ENCODE measurements at places on chromosomes 2 and 18.
A peak's percentile ranks its signal among the peaks of the same experiment; 100 is the strongest.

DNA sequence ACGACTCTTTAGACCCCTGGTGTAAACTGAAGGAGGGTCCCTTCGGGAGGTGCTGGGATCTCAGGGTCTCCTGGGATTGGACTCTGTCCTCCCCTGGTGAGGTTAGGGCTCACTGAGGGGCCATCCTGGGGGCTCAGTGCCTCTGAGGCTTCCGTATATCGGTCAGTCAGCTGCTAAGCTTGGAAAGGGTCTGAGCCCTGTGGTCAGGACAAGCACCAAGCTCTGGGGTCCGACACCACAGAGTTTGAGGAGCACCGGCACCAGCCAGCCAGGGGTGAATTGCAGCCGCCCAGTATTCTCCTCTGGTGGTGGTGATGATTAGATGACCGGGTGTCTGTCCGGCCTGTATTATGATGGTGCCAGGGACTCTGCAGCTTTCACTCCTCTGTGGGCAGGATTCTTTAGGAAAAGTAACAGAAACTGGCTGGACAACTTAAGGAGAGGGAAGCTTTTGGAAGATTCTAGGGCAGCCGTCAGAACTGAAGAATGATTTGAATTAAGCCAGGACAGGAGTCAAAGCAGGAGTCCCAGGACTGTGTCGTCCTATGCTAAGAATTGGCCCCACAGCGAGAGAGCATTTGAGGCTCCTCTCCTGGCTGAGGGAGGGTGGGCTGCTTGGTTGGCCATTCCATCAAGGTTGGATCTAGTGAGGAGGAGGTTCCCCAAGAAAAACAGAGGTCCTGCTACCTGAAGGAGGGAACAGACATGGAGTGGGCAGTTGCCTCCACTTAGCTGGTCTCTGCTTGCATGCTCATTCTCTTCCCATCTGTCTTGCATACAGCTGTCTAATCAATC is 158.6 kb upstream of the HS6ST1 start:
- no peak for DNase-seq

DNA sequence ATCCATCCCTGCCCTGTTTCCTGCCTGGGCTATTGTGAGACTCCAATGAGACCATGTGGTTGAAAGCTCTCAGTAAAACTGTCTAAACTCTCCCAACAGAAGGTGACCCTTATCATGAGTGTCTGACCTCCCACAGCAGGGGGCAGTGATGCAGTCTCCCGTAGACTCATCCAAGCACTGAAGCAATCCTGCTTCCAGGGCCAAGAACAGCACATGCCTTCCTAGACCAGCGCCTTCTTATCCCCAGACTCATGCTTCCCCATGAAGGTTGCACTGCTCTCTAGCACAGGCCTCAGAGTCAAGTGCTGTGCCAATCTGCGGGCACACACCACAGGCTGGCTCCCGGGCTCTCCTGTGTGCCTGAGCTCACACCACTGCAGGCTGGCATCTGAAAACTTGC is 112.3 kb downstream of the TNS1 start:
- DNase-seq: no peak

GRCh38 chr2:229725716-229726574 is 11.6 kb upstream of the DNER start:
- DNase-seq: peak; percentile 77

- peak; percentile 64 for DNase-seq
Measured at GRCh38 chr2:102703748-102704147, 58.1 kb upstream of the TMEM182 start.

- no peak for DNase-seq
Measured at GRCh38 chr2:1227274-1227900, 185.9 kb upstream of the TPO start.

DNA sequence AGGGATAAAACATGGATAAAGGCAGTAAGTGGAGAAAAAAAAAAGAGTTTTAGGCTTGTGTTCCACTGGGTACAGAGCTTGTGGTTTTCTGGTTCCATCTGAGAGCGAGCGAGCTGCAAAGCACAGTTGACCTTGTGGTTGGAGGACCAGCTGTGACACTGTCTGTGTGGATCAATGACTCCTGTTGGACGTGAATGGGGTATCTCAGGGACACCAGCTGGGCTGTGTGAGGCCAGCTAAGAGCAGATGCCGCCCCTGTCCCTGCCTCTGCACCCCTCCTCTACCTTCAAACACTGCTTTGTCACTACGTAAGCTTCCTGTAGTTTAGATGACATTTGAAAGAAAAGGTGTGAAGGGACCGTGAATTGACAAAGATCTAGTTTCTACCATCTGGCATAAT is 67.8 kb downstream of the QPCT start:
- no peak for DNase-seq

DNA sequence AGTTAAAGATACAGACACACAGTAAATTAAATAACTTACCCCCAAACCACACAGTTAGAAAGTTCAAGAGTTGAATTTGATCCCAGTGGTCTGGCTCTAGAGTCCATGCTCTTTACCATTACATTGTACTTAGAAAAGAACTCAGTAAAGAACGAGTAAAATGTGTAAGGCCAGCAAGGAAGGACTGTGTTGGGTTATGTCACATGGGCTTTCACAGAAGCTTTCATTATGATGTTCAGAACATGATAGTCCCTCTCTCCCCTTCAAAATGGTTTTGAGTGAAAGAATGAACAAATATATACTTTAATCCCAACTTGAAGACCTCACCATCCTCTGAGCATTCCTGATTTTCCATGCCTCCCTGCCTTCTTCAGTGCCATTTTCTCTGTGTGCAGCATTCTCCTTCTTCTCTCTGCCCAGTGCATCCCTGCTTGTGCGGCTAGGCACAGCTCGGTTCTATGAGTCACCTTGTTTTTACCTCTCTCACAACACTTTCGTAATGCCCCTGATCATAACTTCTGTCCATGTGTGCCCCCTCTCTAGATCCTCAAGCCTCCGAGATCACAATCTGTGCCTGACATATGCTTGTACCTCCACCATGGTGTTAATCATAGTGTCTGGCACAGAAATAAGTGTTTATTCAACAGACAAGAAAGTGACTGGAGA is 22.0 kb downstream of the RASGRP3 start:
- DNase-seq: no peak

DNA sequence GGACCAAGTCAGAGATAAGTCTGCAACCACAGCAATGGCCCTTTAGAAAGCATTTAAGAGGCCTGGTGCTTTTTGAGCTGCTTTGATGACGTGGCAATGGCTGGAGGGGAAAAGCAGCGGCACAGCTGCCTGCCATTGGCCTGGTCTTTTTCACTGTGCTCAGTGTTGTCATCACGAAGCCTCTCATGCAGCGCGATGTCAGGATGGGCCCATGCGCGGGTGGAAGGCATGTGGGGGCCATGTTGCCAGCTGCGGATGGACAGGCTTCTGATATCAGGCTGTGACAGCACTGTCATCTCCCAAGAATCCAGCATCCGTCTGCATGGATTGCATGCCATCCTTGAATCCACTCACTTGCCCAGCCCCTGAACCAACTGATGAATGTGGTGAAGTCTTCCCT is 204.5 kb downstream of the ACKR3 start:
- DNase-seq: no peak

DNA sequence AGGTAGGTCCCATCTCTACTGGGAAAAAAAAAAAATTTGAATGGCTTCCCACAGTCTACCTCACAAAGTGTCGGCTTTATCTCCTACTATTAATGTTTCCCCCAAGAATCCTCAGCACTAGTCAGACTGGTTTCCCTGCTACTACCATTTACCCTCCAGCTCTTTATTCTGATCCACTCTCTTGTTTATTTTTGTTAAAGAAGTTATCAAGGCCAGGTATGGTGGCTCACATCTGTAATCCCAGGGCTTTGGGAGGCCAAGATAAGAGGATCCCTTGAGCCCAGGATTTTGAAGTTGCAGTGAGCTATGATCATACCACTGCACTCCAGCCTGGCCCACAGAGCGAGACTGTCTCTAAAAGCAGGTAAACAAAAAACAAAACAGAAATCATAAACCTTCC is 1275.3 kb downstream of the LRP1B start:
- no peak for DNase-seq

DNA sequence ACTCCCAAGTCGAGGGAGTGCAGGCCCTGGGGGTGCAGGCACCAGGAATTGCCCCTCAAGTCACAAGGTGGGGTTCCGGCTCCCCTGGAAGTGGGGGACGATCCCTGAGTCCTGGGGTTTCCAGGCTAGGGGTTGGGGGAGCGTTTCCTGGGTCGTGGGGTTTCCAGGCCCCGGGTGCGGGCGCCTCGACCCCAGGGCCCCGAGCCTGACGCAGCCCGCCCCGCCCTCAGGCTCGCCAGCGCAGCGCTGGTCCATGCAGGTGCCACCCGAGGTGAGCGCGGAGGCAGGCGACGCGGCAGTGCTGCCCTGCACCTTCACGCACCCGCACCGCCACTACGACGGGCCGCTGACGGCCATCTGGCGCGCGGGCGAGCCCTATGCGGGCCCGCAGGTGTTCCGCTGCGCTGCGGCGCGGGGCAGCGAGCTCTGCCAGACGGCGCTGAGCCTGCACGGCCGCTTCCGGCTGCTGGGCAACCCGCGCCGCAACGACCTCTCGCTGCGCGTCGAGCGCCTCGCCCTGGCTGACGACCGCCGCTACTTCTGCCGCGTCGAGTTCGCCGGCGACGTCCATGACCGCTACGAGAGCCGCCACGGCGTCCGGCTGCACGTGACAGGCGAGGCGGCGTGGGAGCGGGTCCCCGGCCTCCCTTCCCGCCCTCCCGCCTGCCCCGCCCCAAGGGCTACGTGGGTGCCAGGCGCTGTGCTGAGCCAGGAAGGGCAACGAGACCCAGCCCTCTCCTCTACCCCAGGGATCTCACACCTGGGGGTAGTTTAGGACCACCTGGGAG is 12.0 kb downstream of the SIGLEC15 start:
- no peak for DNase-seq

DNA sequence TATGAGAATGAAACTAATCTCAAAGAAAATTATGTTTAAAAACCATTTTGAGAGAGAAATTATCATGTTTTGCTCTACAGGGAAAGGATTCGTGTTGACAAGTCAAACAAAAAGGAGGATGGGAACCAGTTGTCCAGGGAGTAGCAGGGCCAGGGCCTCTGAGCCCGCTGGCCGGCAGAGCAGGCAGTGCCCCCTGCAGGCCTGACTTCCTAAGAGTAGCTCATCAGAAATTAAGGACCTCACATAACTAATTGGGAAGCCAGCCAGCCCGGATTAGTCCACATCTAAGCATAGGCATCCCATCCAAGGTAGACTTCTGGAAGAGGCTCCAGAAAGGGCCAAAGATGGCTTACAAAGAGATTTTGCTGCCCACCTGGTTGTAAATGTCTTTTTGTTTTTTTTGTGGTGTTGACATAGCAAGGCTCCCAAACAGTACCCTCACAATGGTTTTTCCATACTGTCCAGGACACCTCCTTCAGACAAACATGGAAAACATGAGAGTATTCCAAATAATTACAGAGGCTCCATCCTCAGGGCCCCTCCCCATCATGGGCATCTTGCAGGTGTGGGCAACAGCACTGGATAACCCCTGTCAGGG is 241.2 kb upstream of the TANK start:
- DNase-seq: peak; percentile 55

DNA sequence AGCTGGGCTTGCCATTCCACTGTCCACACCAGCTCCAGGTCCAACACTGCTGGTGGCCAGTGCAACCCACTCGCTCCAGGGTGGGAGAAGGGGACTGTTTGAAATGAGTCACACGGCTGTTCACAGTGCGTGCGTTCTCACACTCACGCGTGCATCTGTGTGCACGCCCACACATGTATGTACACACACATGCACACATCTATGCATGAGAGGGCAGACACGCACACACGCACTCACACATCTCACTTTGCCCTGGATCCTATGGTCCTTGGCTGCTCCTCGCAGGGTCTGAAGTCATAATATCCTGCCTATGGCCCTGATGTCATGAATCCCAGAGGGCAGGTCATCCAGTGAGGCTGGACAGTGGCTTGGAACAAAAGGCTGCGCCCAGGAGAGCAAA is 182.8 kb downstream of the EIPR1 start:
- DNase-seq: no peak

- DNase-seq: peak; percentile 68
Measured at GRCh38 chr2:23757686-23758433, 169.1 kb downstream of the ATAD2B start.

GRCh38 chr2:25614711-25615110 is 58.7 kb downstream of the DTNB start:
- DNase-seq: no peak

DNA sequence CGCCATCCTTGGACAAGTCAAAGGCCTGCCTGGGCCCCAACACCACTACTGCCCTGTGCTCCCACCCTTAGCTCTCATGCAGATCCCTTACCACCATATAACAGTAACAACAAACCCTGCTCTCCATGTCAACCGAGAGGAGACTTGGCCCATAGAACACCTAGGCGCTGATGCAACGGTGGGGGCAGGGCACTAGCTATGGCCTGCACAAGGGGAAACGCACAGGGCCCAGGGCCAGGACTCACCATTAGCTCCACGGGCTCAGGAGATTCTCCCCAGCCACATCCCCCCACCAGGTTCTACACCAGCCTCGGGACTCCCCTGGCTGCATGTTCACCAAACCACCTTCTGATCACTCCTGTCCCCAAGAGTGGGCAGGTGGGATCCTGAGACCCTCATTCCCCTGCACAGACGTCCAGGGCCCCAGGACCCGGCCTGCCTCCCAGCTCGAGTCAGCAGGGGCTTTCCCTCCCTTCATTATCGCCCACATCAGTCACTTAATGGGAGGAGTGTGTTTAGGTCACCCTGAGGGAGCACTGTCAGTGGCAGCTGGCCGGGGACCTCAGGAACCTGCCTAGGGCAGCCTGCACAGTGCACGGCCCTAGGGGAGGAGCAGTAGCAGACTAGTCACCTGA is 29.3 kb downstream of the ANKMY1 start:
- DNase-seq: no peak

- DNase-seq: no peak
Measured at GRCh38 chr2:240990726-240991377, 7.6 kb upstream of the SNED1 start.

- no peak for DNase-seq
Measured at GRCh38 chr18:62611453-62612288, 88.8 kb downstream of the ZCCHC2 start.

GRCh38 chr2:42651057-42651456 is 82.6 kb downstream of the MTA3 start:
- DNase-seq: no peak

- DNase-seq: peak; percentile 89
Measured at GRCh38 chr2:218322768-218323525, 30.6 kb upstream of the TMBIM1 start.

DNA sequence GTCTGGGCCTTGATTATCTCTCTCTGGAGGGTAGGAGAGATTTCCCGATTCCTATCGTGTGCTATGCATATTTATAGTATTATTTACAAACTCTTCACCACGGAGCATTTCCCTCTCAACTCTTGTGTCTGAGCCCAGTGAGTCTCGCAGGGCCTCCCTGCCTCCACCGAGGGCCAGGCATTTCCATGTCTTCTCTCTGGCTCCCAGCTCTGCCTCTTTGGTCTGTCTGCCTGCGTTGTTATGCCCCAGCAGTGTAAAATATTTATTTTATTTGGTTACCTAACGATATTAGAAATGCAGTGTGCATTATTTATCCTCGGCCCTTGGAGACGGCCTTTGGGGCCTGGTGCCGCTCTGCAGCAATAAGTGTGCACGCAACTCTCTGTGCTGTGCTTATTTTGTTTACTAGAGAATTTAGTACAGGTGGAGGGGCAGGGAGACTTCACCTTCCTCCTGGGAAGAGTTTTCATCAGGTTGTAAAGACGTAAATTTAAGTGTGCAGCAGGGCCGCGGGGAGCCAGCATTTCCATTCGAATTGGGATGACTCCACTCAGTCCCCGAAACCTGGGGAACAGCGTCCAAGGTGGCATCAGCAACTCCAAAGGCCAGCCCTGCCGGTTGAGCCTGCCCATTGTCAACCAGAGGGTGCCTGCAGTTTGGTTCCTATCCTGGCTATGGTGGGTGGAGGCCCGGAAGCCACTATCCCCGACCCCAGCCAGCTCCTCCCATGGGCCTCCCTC is 100.2 kb downstream of the PTGR3 start:
- no peak for DNase-seq
